ENCODE measurements at places on chromosomes 7 and 10. TPM values are rescaled to one million over a fixed set of nuclear protein-coding genes. Genes with fewer than 3 reads are reported as not detected.

The CCDC3 gene
- total RNA-seq, result 2.4 TPM

The TMEM213 gene
- total RNA-seq, result not detected

The GPER1 gene
- 3.4 TPM for total RNA-seq

The PSD gene
- 12.1 TPM for total RNA-seq

Measured in pericardium fibroblast (primary cell).